ENCODE measurements at places on chromosomes 12 and 14. TPM values are rescaled to one million over a fixed set of nuclear protein-coding genes. Genes with fewer than 3 reads are reported as not detected.

Gene CLEC4A
- total RNA-seq, result 0.38 TPM

Gene BICDL1
- total RNA-seq, result 0.35 TPM

Gene DEGS2
- not detected for total RNA-seq

Gene TAS2R13
- total RNA-seq, result 0.27 TPM

Gene GRIP1
- 4.1 TPM for total RNA-seq

GRCh38 chr14:100285913-100286400 lies 20.3 kb downstream of the SLC25A29 start:
- DNase-seq, result no peak

DNA sequence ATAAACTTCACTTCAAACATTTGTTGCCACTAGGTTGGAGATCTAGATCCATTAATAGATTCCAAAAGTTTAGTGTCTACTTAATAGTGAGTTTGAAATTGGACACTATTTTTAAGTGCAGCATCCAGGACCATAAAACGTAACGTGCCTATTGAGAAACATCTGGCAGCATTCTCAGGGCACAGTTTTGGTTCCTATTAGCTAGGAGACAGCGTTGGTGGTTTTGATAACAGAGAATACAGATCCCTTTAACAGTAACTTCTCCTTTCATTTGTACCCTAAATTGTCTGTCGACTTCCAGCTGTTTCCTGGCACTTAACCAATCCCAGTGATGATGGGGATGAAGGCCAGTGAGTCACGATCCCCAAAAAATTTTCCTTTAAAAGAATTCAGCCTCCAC lies 25.8 kb downstream of the KCNK10 start:
- DNase-seq, result no peak

DNA sequence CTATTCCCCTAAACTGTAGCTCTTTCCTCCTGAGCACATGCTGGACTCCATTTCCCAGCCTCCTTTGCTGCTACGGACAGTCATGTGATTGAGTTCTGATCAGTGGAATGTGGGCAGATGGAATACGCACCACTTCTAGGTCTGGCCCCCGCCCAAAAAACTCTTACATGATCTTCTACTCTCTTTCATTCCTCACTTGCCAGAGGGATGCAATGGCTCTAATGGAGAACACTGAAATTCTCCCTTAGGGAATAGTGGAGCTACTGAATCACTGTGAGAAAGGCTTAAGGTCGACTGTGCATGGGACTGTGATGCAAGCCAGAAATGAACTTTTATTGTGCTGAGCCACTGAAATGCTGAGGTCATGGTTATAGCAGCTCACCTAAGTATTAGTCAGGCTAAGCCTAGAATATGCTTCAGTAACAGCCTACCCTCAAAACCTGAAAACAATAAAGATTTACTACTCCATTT lies 13.0 kb upstream of the TMED2 start:
- peak; percentile 65 for DNase-seq

DNA sequence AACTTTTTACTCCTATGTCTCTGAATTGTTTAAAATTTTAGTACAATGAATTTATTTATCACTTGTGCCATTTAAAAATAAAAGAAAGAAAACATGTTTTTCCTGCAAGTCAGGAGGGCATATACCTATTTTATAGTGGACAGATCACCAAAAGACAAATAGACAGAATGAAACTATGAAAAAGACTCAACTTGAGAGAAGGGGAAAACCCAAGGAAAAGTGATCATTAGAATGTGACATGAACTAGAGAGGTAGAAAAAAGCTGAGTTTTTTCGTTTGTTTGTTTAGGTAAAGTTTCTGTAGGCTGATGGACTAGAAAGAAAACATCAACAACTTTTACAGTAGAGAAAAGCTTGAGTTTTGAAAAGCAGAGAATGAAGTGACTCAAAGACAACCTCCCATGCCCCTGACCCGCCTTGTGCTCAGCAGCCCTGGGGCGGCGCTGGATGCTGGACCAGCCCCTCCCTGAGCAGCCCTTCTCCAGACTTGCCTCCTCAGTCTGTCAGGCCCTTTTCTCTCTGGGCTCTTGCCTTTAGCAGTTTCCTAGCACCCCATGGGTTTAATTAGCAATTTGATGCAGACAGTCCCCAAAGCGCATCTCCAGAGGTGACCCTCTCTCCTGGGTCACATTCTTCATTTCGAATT lies 95.1 kb upstream of the ARID2 start:
- DNase-seq, result no peak

GRCh38 chr12:121932914-121933521 lies 14.6 kb downstream of the CFAP251 start:
- no peak for DNase-seq
